ENCODE measurements at places on chromosomes 16 and 17.

DNA sequence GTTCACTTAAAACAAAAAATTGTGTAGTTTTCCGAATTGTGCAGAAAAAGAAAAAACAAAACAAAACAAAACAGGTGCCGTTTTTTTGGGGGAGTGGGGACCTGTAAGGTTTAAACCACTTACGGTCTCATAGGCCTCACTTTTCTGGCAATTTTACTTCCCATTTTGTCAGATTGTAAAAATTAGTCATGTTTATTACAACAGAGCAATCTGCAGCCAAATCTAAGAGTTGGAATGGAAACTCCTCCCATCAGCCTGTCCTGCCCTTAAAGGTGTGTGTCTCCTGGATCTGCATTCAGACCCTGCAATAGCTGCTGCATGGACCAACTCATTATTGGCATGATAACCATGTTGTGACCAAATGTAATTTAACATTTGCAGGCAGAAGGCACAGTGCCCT, 8.2 kb upstream of the SALL1 start:
- DNase-seq, result no peak

GRCh38 chr17:60803059-60803458, 125.4 kb downstream of the BCAS3 start:
- DNase-seq, result no peak

DNA sequence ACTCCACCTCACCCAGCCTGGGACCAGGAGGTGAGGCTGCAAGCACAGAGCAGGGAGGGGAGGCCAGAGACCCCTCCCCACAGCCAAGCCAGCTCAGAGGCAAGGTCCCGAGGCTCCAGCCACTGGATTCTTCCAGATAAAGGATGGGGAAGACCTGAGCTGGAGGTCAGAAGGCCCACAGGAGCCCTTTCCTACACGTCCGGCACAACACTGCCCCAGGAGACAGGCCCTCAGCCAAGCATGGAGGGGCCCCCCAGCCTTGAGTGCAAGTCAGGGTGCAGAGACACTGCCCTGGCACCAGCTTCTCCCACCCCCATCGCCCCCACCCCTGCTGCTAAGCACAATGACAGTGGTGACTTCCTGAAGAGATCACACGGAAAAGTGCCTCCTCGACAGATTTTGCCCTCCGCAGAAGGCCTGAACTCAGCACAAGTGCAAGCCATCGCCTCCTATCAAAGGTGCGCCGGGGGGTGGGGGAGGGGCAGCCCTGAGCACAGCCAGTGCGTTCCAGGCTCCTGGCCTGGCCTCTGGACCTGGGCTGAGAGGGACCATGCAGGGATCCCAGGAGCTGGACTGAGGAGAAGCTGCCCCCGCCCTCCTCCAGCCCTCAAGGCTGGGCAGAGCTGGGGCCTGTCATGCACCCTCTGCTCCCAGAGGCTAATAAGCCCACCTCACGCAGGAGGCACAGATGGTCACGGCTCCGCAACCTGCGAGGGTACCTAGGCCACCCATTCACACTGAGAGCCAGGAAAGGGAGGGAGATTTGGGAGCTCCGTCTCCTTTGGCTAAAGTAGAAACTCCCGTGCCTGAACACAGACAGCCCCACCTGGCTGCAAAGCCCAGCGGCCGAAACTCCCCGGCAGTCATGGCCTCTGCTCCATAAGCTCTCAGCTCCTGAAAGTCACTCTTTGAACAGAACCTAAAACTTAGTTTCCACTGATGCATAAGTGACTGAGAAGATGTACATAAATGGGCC, 2.7 kb downstream of the MAFG start:
- DNase-seq, result no peak

GRCh38 chr17:17626151-17626805, 34.8 kb upstream of the PEMT start:
- no peak for DNase-seq

- no peak for DNase-seq
These were observed 232.7 kb downstream of the MAF start for GRCh38 chr16:79367822-79368221.

DNA sequence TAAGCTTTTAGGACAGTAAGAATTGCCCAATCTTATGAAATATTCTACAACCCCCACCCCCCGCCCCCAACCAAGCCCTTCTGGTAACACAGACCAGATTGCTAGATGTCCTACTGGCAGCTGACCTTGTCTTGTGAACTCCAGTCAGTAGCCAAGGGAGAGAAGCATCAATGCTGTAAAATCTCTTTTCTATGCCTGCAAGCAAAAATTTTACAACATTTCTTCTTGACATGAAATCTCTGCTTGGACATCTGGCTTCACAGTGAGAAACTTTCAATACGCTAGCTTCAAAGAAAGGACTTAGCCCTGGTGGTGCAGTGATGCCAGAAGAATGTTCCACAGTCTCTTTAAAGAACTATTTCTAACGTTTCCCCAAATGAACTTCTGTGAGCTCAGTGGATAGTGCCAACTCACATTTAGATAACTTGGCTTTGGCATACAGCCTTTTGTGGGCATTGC, 169.3 kb upstream of the AXIN2 start:
- DNase-seq, result no peak

GRCh38 chr17:43389046-43389947, 9.5 kb upstream of the ARL4D start:
- DNase-seq, result peak; percentile 46

DNA sequence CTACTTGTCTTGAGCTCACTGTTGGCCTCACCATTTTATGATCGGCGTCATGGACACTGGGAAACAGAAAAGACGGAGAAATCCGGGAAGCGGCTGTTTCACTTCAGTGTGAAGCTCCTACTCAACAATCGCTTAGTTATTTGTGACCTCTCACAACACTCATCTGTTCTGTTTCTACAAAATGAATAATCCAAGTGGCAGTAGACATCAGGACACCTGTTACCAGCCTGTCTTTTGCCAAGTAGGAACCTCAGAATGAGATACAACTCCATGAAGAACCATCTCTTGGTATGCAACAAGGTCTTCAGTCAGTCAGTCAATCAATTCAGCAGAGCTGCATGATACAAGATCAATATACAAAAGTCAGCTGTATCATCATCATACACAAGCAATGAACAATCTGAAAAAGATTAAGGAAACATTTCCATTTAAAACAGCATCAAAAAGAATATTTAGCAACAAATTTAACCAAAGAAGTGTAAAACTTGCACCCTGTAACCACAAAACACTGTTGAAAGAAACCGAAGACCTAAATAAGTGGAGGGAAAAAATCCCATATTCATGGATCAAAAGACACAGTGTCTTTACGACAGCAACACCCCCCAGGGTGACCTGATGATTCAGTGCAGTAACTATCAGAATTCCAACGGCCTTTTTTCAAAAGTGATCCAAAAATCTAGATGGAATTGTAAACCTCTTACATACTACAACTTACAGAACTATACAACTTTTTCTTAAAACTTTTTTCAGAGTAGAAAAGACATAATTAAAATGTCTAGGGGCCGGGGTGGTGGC, 63.4 kb downstream of the ANKRD11 start:
- DNase-seq, result no peak

GRCh38 chr17:32722733-32723132, 154.2 kb downstream of the MYO1D start:
- DNase-seq, result no peak

All from GM12892 (cell line).